ENCODE measurements at places on chromosomes 7 and 10.
A peak's percentile ranks its signal among the peaks of the same experiment; 100 is the strongest.

- no peak for DNase-seq
Observed at GRCh38 chr7:158843771-158844170, 12.6 kb upstream of the DYNC2I1 start.

- DNase-seq, result no peak
Observed at GRCh38 chr10:20147684-20148083, 331.5 kb downstream of the PLXDC2 start.

DNA sequence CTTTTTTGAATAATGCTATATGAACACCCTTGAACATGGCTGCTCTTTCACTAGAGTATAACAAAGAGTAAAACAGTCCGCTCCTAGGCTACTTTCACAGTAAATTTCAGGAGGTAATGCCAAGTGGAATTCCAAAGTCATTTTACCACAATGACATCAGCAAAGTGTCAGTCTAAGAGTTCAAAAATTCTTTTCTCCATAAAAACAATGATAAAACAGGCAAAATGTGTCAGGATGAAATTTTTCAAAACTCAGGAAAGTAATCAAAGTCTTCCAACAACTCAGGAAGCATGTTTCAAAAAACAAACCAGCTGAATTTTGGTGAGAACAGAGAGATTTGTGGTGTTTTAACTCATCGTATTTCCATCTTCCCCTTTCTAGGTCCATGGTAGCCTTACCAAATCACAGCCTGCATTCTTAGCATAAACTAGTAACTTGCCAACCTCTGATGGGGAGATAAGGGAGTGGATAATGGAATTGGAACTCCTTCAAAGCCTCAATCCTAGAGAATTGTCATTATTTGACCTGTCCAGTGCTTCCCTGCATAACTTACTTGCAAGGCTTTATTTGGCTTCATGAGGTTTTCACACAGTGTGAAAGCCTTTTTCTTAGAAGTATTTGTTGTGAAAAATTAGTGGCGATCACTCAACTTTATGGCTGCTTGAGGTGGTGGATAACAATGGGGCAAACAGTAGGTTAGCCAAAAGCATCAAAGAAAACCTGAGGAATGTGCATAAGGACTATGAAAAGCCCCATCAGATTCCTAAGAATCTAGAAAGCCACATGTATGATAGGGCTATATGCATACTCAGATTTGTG is 302.7 kb downstream of the HDAC9 start:
- no peak for DNase-seq

DNA sequence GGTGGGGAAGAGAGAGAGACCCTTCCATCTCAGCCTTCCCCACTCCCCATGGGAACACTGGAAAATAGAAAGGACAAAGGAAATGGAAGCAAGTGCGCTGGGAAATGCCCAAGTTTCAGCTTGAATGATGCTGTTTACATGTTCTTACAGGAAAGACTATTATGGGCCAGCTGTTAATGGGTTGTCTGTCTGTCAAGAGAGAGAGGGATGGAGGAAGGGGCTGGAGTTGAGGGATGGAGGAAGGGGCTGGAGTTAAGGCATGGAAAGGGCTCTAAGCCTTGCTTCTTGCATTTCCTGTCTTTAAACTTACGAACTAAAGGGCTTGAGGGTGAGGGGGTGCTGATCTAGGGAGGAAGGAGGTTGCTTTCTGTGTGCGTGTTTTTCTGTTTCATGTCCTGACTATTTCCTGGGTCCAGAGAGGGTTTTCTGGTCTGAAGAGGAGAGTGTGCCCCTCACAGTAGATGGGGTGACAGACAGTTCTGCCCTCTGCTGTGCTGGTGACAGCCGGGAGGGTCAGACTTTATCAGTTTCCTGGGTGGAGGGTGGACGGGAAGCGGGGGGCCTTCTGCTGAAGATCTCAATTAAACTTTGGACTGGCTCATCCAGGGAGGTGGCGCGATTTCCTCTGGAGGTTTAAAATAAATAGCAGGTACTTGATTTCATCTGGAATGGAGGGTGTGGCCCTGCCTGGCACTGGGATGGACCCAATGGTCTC is 30.5 kb downstream of the GRK5 start:
- no peak for DNase-seq

DNA sequence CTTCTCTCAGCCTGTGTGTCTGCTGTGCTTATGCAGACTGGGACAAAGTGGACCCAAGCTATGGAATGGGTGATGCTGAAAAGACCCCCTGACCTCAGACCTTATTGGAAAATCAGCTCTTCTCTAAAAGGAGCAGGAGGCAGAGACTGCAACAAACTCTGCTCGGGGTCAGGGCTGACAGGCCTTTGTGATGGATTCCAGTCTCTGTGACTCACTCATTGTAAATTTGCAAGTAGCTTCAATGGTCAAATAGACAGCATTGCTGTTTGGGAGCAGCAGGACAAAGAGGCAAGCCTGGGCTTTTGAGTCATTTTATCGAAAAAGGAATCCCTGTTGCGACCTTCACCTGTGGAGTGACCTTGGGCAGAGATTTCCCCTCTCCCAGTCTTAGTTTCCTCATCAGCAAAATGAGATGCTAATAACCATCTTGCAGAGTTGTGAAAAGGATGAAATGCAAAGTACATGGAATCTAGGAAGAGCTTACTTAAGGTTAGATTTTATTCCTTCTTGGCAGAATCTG is 26.1 kb upstream of the GPR26 start:
- no peak for DNase-seq

DNA sequence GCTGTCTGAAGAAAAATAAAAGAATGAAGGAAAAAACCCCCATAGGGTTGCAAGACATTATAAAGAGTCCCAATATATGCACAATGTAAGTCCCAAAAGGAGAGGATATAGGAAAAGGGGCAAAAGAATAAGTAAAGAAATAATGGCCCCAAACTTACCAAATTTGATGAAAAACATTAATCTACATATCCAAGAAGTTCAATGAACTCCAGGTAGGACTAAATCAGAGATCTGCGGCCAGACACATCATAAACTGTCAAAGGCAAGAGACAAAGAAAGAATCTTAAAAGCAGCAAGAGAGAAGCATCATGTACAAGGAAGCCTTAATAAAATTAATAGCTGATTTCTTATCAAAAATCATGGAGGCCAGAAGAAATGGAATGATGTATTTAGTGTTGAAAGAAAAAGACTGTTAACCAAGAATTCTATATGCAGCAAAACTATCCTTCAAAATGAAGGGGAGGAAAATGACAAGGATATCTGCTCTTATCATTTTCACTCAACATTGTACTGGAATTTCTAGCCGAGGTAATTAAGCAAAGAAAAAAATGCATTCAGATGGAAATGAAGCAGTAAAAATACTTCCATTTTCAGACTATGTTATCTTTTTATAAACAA is 95.7 kb upstream of the GLI3 start:
- DNase-seq, result no peak

GRCh38 chr10:17578603-17579002 is 38.6 kb downstream of the HACD1 start:
- DNase-seq, result peak; percentile 71

GRCh38 chr7:139492293-139492692 is 8.8 kb upstream of the KLRG2 start:
- no peak for DNase-seq

DNA sequence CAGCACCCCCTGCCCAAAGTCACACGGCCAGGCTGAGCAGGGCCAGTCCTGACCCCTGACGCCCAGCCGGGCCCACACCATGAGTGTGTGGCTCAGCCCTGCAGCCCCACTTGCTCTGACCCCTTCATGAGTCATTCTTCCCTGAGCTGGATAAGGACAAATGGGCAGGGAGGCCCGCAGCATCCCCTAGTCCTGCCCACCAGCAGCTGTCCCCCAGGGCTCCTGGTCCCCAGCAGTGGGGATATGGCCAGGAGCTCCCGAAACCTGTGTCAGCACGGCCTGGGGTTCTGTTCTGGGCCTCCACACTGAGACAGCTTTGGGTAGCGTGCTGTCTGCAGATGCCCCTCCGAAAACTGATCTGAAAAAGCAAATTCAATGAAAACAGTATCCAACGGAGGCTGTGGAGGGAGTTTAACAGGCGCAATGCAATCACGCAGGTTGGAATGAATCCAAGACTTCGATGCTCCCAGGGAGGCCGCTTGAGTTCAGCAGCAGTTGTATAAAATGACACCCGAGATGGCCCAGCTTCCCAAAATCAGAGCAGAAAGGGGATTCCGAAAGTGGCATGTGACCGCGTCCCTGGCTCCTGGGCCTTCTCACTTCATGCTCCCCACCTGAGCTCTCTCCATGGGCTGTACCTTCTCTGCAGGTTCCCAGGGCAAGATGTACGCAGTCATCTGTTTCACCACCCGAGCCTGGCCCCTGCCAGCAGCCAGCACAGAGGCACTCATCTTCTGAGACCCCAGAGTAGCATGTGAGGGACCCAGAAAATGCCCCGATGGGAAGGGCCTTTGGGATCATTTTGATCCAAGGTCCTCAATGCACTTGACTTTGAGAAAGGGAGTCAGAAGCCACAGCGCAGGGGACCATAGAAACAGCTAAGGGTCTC is 214.1 kb downstream of the USP6NL start:
- DNase-seq, result no peak

DNA sequence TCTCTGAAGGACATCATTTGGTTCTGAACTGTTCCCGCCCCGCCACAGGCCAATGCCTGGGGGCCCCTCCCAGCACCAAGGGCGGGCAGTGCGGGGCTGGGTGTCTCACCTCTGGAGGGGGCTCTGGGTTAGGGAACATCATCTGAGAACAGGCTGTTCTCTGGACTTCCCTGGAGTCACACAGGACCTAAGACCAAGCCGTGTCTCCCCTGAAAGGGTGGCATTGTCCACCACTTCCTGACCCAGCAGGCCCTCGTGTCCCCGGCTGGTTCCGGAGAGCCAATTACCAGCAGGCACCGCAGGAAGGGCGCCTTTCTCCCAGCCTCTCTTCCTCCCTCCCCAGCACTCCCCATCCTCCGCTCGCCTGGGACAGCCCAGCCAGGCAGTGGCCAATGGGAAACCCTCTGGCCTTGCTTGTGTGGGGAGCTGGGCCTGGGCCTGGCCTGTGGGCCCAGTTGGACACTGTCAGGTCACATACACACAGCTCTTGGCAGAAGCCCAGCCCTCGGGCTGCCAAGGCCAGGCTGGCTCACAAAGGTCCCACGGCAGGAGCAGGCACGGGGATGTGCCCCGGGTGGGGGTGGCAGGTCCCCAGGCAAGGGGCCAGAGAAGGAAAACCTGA is 119.5 kb downstream of the SPDYE5 start:
- DNase-seq, result no peak

DNA sequence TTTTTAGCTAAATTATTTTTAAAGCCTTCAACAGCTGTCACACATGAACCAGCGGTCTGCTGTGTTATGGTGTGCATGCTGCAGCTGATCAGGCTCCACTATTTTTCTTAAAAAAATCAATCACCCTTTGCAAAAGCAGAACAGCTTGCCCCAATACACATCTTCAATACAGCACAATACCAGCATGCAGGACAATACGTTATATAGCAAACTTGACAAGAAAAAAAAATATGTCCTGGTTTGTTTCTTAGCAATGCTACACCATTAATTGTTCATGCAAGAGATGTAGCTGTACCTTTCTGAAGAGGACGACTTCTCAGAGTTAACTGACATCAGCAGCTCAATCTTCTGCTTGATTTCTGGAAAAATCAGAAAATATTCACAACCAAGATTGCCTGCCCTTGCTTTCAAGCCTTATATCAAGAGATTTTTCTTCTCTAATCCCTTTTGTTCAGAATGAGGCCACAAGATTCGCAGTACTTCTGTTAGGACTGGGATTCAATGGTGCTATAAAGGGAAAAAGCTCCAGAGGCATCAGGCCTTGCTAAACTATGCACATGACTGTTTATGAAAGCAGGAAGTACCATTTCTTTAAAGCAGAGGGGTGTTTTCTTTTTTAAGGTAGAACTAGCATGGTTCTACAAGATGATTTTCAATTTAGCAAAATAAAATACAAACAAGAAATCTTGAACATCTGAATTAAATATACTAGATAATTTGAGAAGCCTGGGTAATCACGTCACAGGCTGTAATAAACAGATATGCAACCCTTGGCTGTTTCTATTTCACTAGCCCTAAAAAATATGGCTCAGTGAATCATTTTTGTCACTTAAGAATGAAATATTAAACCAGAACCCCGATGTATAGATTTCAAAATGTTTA is 120.0 kb downstream of the SRPK2 start:
- DNase-seq, result no peak

DNA sequence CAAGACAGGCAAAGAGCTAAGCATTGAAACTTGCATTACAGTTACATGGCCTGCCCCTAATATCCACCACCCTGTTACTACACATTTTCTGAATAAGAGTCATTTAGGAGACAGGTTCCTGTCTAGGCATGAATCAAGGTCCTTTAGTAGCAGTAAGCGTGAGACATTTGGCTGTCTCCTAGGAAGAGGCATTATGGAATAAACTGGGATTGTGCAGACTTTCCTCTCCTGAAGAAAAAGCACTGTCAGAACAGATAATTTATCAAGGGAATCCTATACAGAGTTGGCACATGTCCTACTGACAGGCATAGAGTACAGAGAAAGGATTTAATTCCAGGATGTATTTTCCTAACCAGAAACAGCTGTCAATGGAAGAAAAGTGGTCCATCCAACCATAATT is 111.9 kb downstream of the INHBA start:
- no peak for DNase-seq

GRCh38 chr10:88117869-88118632 is 254.6 kb downstream of the PTEN start:
- no peak for DNase-seq

DNA sequence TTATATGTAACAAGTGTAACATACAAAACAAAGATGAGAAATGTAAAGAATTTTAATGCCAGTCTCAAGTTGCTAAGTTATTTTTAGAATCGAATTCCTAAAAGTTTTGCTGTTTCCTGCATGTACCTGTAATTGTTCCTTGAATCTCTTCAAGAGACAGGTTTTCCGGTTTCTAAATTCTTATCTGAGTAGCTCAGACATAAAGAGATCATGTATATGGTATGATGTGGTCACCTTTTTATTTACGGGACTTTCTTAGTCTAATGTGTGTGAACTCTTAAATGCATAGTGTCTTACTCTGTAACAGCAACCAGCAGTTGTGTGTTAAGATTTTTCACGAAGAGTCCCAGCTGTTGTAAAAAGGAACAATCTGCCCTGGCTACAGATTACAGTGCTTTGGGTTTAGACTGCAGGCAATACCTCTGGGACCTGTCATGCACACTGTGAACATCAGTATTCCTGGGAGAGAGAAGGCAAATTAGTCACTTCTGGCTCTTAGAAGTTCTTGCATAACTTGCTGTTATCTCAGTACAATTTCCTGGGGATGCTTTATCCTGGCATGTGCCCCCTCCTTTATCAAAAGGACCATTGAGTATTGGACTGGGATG is 263.4 kb downstream of the BICC1 start:
- DNase-seq, result no peak

- no peak for DNase-seq
Observed at GRCh38 chr7:130141884-130142653, 63.1 kb downstream of the TMEM209 start.

DNA sequence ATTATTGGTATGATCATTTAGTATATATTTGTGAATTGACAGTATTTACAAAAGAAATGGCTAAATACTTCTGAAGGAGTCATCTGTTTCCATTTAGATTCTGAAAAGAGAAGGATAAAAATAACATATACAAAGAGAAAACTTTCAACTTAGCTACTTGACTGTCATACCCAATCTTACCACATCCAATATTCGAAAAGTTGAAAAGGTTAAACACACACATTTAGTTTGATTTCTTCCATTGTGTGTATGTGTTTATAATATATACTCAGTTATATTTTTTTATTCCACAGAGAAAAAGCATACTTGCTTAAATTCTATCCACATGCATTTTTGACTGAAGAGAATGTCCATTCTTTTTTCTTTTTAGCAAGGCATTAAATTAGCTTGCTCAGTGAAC is 470.7 kb downstream of the TFEC start:
- DNase-seq, result no peak
